Right lobe of liver (tissue), 6 donors: ENCODE measurements at places on chromosomes 7 and 10.

- H3K4me1 ChIP-seq, result no peaks in the 10 kb centered on the region
- DNase-seq, result no peak
- H3K27me3 ChIP-seq, result no peaks in the 10 kb centered on the region
- H3K36me3 ChIP-seq, result no peaks in the 10 kb centered on the region
- no peak overlapping the region for H3K4me3 ChIP-seq
Measured at GRCh38 chr10:62456611-62457101, 82.5 kb downstream of the ZNF365 start.

- H3K4me1 ChIP-seq, result no peaks in the 10 kb centered on the region
- no peak overlapping the region for H3K4me3 ChIP-seq
- H3K27ac ChIP-seq, result no peak overlapping the region
- H3K36me3 ChIP-seq, result no peaks in the 10 kb centered on the region
- DNase-seq, result no peak
Measured at GRCh38 chr10:102068216-102068615, 3.1 kb downstream of the HPS6 start.

GRCh38 chr7:2191016-2191415 is 41.7 kb downstream of the MAD1L1 start:
- no peak overlapping the region for H3K27ac ChIP-seq
- no peak for DNase-seq
- H3K27me3 ChIP-seq, result no peaks in the 10 kb centered on the region
- H3K36me3 ChIP-seq, result no peaks in the 10 kb centered on the region

DNA sequence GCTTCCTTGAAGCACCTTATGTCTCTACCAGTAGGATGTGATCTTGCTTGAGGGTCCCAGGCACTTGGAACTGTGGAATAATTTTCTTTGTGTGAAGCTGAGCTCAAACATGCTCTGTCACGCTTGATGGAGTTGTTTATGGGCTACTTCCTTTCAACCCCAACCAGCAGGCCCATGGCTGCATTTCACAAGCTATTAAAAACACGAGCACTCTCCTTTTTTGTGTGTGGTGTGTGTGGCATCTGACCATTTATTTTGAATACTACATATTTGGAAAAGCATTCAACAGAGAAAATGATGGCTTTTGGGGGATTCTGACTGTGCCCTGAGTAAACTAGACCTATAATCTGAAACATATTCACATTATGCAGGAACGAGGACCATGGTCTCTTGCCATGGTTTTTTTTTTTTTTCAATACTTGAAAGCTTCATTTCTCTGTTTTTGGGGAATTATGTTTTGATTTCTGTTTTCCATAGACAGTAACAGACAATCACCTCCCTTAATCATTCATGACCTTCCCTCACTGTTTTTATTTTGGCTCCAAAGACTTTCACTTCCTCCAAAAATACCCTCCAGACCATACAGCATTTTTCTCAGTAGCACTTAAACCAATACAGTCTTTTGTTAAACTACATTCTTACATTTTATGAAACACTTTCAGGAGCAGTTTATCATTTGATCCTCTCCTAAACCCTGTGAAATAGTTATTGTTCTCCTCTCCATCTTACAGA is 233.6 kb upstream of the BMPER start:
- H3K27me3 ChIP-seq, result no peaks in the 10 kb centered on the region
- H3K4me3 ChIP-seq, result no peak overlapping the region
- no peak for DNase-seq
- no peaks in the 10 kb centered on the region for H3K36me3 ChIP-seq

GRCh38 chr7:79520543-79520942 is 67.1 kb upstream of the MAGI2 start:
- no peaks in the 10 kb centered on the region for H3K27me3 ChIP-seq
- H3K4me1 ChIP-seq, result no peaks in the 10 kb centered on the region
- no peak overlapping the region for H3K4me3 ChIP-seq
- no peak overlapping the region for H3K27ac ChIP-seq

- no peak for DNase-seq
- no peak overlapping the region for H3K27ac ChIP-seq
- no peaks in the 10 kb centered on the region for H3K27me3 ChIP-seq
- no peak overlapping the region for H3K4me3 ChIP-seq
- H3K36me3 ChIP-seq, result no peaks in the 10 kb centered on the region
Measured at GRCh38 chr10:131085091-131085860, 226.2 kb downstream of the TCERG1L start.
